ENCODE measurements at places on chromosomes 13 and 19.

DNA sequence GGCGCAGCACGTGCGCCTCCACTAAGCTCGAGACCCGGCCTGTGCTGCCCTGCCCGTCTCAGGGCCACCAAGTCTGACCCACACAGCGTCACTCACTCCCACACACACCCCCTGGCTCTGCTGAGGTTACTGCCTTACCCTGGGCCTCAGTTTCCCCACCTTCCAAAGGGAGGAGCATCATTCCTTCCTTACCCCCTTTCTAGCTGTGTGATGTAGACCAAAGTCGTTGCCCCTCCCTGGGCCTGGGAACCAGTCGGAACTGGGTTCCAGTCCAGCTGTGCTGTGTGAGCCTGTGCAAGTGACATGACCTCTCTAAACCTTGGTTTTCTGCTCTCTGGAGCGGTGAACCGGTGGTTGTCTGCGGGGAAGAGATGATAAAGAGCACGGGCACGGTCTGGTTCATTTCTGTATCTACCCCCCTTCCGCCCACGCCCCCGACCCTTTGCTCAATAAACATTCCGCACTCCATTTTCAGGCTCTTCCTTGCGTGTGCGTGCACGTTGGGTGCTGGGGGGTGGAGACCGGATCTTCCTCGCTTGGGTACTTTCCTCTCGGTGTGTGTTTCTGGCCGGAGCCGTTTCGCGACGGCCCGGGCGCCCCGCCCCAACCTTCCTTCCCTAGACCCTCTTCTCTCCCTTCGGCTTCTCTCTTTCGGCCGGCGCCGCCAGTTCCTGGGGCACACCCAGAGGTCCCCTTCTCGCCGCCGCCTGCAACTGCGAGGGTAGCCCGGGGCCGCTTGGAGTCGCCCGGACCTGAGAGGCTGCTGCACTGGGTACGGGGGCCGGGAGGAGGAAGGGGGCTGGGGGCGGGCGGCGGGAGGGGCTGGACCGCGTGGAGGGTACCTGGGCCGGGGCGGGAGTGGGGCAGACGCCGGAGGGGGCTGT is at the start of gene ZNF581:
Gene ZNF581 (plus strand): TSS at position 647 of the 884 bp plus-strand sequence. CDS start 923 bp downstream, outside the sequence.
- peak; percentile 83 for DNase-seq

GRCh38 chr19:51131780-51132680 is 7.3 kb downstream of the SIGLEC9 start:
- no peak for DNase-seq

DNA sequence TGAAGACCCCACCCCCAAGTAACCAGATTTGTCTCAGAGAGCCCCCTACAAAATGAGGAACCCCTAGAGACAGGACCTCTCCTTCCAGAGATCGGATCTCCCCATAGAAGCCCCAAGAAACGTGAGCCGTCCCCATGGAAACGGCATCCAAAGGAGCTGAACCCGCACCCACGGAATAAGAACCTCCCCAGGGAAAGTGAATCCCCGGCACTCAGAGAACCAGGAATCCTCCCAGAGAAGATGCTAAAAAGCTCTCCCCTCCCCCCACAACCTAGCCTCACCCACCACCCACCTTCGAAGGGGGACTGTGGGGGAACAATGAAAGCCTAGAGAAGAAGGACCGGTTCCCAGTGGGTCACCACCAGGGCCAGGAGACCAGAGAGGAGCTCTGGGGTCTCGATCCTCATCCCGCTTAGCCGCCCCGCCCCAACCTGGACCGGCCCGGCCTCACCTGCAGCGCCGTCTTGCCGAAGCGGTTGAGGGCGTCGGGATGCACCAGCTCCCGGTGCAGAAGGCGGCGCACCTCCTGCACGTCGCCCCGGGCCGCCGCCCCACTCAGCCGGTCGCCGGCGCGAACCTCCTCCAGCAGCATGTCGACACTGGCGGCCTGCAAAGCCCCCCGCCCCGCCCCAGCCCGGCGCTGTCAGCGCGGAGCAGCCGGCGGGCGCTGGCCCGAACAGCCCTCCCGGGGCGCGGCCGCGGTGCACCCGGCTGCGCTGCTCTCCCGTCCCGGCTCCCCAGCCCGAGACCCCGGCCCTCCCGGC is 535 bp downstream of the CDKN2D start:
- no peak for DNase-seq

GRCh38 chr19:8367327-8368001 is 3.5 kb downstream of the ANGPTL4 start:
- peak; percentile 87 for DNase-seq

- no peak for DNase-seq
These were observed 59.5 kb downstream of the MICU2 start for GRCh38 chr13:21544515-21544914.
